Activated naive CD4-positive, alpha-beta T cell (primary cell): ENCODE measurements at places on chromosomes 11 and 22.

DNA sequence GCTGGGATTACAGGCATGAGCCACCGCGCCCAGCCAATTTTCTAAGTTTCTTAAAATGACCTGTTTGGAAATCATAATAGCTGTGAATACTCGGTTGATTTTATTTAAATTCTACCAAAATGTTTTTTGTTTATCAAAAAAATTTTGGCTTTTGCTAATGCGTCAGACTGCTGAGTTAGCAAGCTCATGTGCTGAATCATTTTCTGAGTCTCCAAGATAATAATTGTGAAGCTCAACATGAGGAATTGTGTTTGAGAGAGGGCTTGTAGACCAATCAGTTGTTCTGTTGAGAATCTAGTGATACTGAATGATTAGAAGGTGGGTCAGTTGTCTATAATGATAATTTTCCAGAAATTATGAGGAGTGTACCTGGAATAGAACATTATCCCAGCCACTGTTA lies 15.9 kb downstream of the RNF214 start:
- no peak for DNase-seq

DNA sequence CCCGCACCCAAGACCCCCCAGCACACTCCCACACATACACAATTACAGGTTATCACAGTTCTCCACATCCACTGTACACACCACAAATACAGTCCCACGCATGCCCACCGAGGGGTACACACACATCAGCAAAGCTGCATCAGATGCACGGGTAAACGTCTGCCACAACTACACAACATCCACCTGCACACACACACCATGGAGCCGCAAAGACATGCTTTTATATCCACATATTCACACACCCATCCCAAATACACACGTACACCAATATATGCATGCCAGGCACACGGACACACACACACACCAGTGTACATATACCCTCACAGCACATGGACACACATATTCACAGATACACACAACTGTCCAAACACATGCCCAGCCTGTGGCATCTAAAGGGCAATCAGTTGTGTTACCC lies 5.4 kb upstream of the KCNJ4 start:
- DNase-seq = no peak

GRCh38 chr11:12106501-12106900 lies 3.9 kb upstream of the MICAL2 start:
- DNase-seq = no peak

- DNase-seq = no peak
Measured at GRCh38 chr22:46602025-46602424, 18.2 kb upstream of the GRAMD4 start.

DNA sequence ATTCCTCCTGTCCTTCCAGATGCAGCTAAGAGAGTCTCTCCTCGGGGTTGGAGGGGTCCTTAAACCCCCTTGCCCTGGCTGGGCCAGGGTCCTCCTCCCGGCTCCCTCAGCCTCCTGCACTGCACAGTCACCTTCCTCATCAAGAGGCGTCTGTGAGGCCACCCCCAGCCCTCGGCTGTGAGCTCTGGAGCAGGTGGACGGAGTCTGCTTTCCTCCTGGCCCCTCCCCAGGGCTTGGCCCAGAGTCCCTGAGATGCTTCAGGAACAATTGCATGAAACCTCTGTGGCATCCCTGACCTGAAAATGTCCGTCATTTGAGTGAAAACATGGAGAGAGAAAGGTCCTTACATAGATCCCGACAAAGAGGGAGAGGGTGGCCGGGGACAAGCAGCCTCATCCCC lies 6.7 kb upstream of the FGF3 start:
- DNase-seq = no peak
